ENCODE measurements at places on chromosomes 3 and 15.

DNA sequence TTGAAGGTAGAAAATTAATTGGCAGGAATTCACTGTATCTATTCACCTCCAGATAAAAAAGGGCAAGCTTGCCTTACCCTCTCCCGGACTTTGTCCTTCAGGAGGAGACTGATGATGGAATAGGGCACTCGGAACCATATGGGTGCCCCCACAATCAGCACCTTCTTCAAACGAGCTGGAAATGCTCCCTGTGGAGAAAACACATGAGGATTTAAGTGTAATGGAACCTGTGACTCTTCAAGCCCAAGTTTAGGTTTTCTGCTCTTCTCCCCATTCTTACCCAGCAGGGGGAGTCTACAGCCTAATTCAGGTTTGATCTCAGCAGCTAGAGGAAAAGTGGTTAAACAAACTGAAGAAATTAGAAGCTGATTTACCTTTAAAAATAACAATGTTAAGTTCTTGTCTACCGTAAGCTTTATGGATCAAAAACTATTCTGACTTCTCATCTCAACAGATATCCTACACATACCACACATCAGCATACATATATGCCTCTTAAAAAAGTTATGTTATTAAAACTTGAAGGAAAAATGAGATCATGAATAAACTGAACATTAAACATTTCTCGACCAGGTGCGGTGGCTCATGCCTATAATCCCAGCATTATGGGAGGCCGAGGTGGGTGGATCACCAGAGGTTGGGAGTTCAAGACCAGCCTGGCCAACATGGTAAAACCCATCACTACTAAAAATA lies 57.5 kb upstream of the SIN3A start:
- DNase-seq: no peak

- DNase-seq: no peak
These were observed 15.9 kb downstream of the IGDCC3 start for GRCh38 chr15:65361708-65362459.

- peak; percentile 2 for DNase-seq
These were observed 106.1 kb upstream of the COL8A1 start for GRCh38 chr3:99532246-99532645.

GRCh38 chr3:65524584-65524983 lies 514.1 kb downstream of the MAGI1 start:
- no peak for DNase-seq
